ENCODE measurements at places on chromosomes 12 and 14.

DNA sequence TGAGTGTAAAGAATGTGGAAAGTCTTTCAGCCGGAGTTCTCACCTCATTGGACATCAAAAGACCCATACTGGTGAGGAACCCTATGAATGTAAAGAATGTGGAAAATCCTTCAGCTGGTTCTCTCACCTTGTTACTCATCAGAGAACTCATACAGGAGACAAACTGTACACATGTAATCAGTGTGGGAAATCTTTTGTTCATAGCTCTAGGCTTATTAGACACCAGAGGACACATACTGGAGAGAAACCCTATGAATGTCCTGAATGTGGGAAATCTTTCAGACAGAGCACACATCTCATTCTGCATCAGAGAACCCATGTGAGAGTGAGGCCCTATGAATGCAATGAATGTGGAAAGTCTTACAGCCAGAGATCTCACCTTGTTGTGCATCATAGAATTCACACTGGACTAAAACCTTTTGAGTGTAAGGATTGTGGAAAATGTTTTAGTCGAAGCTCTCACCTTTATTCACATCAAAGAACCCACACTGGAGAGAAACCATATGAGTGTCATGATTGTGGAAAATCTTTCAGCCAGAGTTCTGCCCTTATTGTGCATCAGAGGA, 25.1 kb upstream of the ZNF268 start:
- peak; percentile 4 for DNase-seq

- DNase-seq, result no peak
These were observed 104.7 kb upstream of the VASH1 start for GRCh38 chr14:76656592-76656991.

- no peak for DNase-seq
These were observed 504 bp downstream of the WNT5B start for GRCh38 chr12:1629338-1630132.

DNA sequence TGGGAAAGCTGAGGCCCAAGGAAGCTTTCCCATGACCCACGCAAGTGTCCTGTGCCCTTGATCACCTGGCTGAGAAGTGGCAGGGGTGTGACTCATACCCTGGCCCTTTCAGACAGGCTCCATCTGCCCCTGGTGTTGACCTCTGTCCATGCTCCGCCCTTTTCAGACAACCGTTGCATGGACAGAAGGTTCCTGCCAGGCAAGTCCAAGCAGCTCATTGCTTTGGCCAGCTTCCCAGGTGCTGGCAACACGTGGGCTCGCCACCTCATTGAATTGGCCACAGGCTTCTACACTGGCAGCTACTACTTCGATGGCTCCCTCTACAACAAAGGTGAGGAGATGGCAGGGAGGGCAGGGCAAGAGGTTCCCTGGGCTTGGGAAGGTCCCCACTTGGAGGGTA, 103.5 kb downstream of the WSCD2 start:
- DNase-seq, result no peak

GRCh38 chr14:65286443-65286842, 126.1 kb upstream of the FUT8 start:
- peak; percentile 20 for DNase-seq

GRCh38 chr14:83799233-83799632, 1730.7 kb upstream of the FLRT2 start:
- DNase-seq, result no peak

Measured in fibroblast of lung (primary cell).